ENCODE measurements at places on chromosomes 5 and 9. TPM values are rescaled to one million over a fixed set of nuclear protein-coding genes. Genes with fewer than 3 reads are reported as not detected.

TAF11L10 gene
- total RNA-seq: not detected

SLC6A18 gene
- total RNA-seq: not detected

DEPDC1B gene
- 1.2 TPM for total RNA-seq

SAXO1 gene
- 0.21 TPM for total RNA-seq

LRRTM2 gene
- 0.35 TPM for total RNA-seq

IFNK gene
- total RNA-seq: not detected

DNA sequence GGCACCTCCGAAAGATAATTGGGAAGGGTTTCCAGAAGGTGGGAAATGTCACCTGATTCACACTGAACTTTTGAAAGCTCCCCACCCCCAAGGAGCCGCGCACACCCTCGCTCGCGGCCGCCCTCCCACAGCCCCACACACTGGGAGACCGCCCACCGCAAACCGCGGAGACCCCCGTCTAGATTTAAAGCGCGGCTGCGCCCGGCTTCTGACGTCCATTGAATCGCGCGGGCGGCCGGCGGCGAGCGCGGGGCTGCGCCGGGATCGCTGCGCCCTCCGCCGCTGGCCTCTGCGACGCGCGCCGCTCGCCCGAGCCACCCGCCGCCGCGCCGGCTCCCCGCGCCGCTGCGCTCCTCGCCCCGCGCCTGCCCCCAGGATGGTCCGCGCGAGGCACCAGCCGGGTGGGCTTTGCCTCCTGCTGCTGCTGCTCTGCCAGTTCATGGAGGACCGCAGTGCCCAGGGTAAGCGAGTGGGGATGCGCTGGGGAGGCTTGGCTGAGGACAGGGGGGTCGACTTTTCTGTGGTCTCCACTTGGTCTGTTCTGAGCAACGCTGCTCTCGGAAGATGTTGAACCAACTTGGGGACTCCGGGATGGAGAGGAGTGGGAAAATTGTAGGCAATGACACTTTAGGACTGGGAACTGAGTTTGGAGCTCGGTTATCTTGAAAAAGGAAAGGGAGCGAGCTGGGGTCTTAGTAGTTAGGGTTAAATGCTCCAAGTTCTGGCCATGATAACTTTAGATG, at the start of gene FST:
FST (plus strand) TSS at position 214 of the 743 bp plus-strand sequence; CDS start at position 377, 163 bp downstream.
- peak within 1 kb of the TSS; percentile 23 for H3K4me3 ChIP-seq
- H3K27ac ChIP-seq: no peak within 1 kb of the TSS
- peaks cover 28% of the 10 kb centered on the region for H3K27me3 ChIP-seq
- peak; percentile 22 for DNase-seq
- H3K4me1 ChIP-seq: peaks cover 29% of the 10 kb centered on the region

DNA sequence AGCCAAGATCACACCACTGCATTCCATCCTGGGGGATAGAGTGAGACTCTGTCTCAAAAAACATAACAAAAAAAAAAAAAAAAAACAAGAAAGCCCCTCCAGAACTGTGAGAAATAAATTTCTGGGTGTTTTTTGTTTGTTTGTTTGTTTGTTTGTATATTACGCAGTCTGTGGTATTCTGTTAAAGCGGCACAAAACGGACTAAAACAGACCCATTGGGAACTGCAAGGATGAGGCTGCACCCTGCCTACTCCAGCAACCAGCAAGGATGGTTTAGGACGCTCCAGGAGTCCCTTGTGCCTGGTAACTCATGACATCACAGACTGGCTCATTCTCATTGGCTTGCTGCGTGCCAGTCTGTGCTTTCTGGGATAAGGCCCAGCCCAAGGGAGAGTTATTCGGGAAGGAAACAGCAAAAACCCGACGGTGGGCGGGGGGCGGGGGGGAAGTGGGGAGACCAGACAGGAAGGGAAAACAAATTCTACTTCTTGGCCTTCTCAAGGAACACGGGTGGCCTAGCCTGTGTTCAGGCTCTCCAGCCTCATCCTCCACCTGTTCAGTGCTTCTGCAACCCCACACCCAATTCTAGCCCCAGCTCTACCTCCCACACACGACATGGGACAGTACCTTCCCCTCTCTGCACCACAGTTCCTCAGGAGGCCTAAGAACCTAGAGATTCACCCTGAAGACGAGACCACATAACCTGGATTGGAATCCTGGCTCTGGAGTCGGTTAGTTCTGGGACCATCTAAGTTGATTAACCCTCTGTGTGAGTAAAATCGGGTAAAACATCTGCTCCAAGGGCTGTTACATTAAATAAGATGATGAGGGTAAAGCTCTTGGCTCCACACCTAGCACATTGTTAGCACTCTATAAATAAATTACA, 2.8 kb downstream of the CD74 start:
- no peak for DNase-seq
- peak overlapping the region; percentile 89 for H3K4me3 ChIP-seq
- peak overlapping the region; percentile 98 for H3K27ac ChIP-seq
- H3K27me3 ChIP-seq: no peaks in the 10 kb centered on the region
- peaks cover 81% of the 10 kb centered on the region for H3K4me1 ChIP-seq

DNA sequence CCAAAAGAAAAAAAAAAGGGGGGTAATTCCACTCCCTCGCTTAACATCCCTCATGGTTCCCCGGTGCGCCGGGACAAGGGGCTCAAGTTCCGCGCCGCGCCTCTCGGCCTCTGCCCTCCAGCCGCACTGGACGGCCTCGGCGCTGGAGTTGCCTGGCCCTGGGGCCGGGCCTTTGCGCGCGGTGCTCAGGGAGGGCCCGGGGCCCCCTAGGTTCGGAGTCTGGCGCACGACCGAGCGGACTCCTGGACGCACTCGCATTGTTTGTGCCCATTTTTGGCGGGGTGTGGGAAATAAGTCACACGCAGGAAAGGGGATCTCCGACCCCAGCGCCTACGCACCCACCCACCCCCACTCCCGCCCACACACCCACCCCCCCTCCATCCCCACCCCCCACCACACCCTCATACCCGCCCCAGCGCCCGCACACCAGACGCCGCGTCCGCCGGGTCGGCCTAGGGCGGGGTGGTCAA, 381 bp downstream of the MED22 start:
- no peaks in the 10 kb centered on the region for H3K27me3 ChIP-seq
- peaks cover 53% of the 10 kb centered on the region for H3K36me3 ChIP-seq
- peak overlapping the region; percentile 75 for H3K27ac ChIP-seq

DNA sequence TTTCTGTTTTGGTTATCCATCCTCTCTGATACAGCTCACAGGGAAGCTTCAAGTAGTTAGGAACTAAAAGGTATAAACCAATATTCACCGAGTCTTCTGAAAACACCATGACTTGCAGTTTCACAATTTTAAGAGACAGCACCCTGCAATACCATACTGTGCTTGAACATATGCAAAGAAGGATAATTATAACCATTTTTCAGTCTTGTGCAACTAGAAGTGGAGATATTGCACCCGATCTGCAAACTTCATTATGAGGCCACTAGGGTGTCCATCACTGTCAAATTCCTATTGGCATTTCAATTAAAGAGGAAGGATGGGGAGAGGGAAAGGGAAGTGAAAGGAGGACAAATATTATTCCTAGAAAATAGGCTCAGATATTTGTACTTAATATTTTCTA, 32.4 kb upstream of the CEP120 start:
- H3K36me3 ChIP-seq: no peaks in the 10 kb centered on the region
- no peak for DNase-seq
- no peaks in the 10 kb centered on the region for H3K27me3 ChIP-seq
- no peak overlapping the region for H3K27ac ChIP-seq

GRCh38 chr5:123098767-123099513, 9.9 kb downstream of the PRDM6 start:
- H3K27ac ChIP-seq: no peak overlapping the region
- H3K4me1 ChIP-seq: no peaks in the 10 kb centered on the region
- no peak overlapping the region for H3K4me3 ChIP-seq
- H3K36me3 ChIP-seq: no peaks in the 10 kb centered on the region
- H3K27me3 ChIP-seq: peaks cover 33% of the 10 kb centered on the region

- no peaks in the 10 kb centered on the region for H3K27me3 ChIP-seq
- peak; percentile 49 for DNase-seq
- H3K27ac ChIP-seq: no peak overlapping the region
Observed at GRCh38 chr5:170338933-170339779, 41.6 kb upstream of the LCP2 start.

DNA sequence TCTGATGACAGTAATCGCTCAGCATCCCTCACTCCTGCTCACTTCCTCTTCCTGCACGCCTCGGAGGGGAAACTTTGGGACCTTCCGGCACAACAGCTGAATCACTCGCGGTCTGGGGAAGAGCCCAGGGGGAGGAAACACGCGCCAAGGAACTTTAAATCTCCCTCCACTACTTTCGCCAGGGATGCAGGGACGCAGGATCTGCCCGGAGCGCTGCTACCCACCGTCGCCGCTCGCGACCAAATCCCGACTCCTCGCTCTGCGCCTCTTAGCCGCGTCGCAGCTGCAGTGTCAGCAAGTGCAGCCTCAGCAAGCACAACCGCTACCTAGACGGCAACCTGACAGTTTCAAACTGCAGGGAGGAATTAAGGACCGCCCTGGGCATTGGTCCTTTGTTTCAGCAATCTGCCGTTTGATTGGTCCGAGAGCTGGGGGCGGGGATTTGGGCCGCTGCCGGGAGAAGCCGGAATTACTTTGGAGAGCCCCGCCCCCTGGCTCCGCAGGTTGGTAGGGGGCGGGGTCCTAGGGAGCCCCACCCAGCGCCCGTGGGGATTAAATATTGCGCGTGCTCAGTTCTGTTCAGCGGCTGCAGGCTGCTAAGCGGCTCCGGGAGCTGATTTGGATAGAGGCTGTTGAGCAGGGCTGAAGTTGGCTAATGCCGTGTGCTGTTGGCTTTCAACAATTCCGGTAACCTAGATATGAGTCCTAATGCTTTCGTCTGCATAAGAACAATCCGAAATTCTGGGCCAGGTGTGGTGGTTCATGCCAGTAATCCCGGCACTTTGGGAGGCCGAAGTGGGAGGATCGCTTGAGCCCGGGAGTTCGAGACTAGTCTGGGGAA, at the start of gene POC5:
POC5 (minus strand) TSS at position 356 of the 841 bp plus-strand sequence. CDS start 4,500 bp downstream, outside the sequence.
- peak within 1 kb of the TSS; percentile 75 for H3K4me3 ChIP-seq
- no peaks in the 10 kb centered on the region for H3K36me3 ChIP-seq
- peak; percentile 98 for DNase-seq
- peak within 1 kb of the TSS; percentile 76 for H3K27ac ChIP-seq
- H3K27me3 ChIP-seq: no peaks in the 10 kb centered on the region
- peaks cover 11% of the 10 kb centered on the region for H3K4me1 ChIP-seq

- no peaks in the 10 kb centered on the region for H3K27me3 ChIP-seq
- DNase-seq: no peak
- no peaks in the 10 kb centered on the region for H3K36me3 ChIP-seq
- H3K27ac ChIP-seq: no peak overlapping the region
Observed at GRCh38 chr5:116068028-116068632, 16.7 kb upstream of the COMMD10 start.

- no peaks in the 10 kb centered on the region for H3K27me3 ChIP-seq
- H3K4me3 ChIP-seq: no peak overlapping the region
- no peak overlapping the region for H3K27ac ChIP-seq
- H3K36me3 ChIP-seq: peaks cover 2% of the 10 kb centered on the region
- no peak for DNase-seq
Observed at GRCh38 chr9:113993838-113994540, 84.1 kb downstream of the AMBP start.
